ENCODE measurements at places on chromosomes 2 and 18. TPM values are rescaled to one million over a fixed set of nuclear protein-coding genes. Genes with fewer than 3 reads are reported as not detected.
A peak's percentile ranks its signal among the peaks of the same experiment; 100 is the strongest.

Gene CTAGE1
- not detected for total RNA-seq

Gene MAPK4
- 14.9 TPM for total RNA-seq

Gene TCF7L1
- total RNA-seq = 15.2 TPM

Gene GCC2
- total RNA-seq = 41.0 TPM

Gene SERPINB13
- total RNA-seq = not detected

Gene PLGLB1
- 1.1 TPM for total RNA-seq

DNA sequence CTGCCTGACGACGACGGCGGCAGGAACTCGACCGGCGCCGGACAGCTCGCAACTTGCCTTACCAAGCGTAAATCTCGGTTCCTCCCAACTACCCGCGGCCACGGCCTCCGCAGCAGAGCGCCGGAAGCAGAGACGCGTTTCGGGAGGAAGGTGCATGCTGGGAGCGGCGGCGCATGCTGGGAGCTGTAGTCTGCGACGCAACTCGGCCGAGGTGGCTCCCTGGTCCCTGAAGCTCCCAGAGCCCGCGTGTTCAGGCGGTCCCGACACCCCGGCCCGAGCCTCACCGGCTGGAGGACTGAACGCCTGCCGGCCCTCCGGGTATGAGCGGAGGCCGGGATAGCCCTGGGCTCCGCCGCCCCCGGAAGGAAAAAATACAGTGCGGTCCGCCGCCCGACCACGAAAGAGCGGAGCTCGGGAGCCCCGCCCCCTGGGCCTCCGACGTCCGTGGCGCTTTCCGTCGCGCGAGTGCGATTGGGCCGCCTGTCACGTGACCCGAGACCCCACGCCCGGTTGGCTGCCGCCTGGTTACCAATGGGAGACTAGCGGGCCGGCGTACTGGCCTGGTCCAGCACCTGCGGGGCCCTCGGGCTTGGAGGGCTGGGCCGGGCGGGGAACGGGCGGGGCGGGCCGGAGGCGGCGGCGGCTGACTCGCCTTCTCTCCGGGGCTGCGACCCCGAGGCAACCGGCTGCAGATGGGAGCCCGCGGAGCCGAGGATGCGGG is at the start of gene CAPN10:
Gene CAPN10, plus strand, starts transcription at position 537 of the 721 bp plus-strand sequence. Its CDS starts 178 bp downstream, at position 715.
- DNase-seq = peak; percentile 99

DNA sequence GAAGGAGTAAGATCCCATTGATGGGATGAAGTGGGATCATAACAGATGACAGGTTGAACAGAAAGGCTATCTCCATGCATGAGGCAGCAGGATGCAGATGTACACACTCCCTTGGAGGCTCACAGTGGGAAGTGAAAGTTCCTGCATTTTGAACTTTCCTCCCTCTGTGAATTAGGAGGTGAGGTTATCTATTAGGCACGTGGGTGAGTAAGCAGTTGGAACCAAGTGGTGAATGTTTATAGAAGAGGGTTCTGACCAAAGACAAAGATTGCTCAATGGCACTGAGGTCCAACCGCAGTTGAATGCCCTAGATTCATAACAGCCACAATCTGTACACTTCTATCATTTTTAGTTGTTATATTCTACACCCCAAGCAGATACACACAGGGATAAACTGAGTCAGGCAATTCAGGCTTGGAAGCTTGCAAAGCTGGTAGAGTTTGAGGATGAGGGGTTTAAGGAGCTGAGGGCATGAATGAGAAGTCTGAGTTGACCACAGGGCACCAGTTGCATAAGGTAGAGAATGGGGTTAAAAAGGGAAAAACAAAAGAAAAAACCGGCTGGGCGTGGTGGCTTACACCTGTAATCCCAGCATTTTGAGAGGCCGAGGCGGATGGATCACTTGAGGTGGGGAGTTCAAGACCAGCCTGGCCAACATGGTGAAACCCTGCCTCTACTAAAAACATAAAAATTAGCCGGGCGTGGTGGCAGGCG is 7.1 kb upstream of the KCMF1 start:
- peak; percentile 27 for DNase-seq

DNA sequence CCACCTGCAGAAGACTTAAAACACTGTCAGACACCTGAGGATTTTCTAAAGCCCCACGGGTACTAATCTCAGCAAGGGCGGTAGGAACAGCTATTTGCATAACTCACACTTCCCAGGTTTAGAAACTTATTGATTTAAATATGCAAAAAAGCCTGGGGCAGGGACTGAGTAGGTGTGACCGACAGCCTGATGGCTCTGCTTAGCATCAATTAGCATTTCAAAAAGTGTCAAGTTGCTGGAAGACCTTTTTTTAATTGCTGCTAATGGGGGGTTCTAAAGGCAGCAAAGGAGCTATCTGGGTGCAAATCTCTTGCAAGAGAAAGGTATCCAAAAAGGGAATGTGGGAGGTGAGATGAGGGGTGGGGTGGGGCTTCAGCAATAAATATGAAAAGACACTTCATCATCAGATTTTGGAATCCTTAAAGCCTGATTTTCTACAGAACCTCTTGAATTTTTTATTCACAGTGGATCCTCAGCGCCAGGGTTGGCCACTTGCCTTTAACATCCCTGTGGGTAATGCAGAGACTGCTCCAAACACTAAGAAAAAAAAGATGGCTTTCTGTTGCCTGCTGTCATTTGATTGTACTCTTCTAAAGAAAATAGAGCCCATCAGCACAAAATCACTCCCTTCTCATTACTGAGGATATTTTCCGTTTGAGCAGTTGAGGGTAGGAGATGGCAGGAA is 121.1 kb upstream of the RMP24 start:
- no peak for DNase-seq

DNA sequence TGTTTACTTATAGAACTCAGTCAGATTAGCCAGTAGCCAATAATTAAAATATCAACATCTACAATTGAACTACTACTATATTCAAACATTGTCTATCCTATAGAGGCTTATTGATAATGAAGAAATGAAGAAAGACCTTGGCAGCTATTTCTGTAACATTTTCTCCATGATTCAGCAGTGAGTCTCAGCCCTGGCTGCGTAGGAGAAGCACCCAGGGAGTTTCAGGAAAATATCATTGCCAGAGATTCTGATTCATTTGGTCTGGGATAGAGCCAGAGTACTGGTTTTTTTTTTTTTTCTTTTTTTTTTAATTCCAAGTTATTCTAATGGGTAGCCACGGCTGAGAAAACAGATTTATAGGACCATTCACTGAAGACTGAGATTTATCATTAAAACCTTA is 404.8 kb downstream of the TXNL1 start:
- peak; percentile 66 for DNase-seq

GRCh38 chr2:205089958-205090357 is 544.7 kb downstream of the PARD3B start:
- DNase-seq = no peak

GRCh38 chr2:100381240-100381639 is 36.2 kb downstream of the CHST10 start:
- peak; percentile 88 for DNase-seq

- DNase-seq = peak; percentile 75
These were observed 159.4 kb downstream of the AGPS start for GRCh38 chr2:177551989-177552421.

DNA sequence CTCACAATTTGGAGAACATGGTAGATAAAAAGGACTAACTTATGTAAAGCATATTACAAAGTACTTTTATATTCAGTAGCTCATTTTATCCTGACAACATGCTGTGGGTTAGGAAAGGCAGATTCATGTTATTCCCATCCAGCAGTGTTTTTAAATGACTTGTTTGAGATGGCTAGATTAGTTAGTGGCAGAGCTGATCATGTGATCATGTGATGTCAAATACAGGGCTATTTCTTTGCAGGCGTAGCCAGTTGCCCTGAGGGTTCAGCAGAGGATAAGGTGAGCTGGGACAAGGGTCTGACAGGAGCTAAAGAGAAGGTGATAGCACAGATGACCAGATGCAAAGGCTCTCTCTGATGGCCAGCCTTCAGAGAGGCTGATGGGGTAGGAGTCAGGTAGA is 97.8 kb downstream of the ADD2 start:
- peak; percentile 12 for DNase-seq

DNA sequence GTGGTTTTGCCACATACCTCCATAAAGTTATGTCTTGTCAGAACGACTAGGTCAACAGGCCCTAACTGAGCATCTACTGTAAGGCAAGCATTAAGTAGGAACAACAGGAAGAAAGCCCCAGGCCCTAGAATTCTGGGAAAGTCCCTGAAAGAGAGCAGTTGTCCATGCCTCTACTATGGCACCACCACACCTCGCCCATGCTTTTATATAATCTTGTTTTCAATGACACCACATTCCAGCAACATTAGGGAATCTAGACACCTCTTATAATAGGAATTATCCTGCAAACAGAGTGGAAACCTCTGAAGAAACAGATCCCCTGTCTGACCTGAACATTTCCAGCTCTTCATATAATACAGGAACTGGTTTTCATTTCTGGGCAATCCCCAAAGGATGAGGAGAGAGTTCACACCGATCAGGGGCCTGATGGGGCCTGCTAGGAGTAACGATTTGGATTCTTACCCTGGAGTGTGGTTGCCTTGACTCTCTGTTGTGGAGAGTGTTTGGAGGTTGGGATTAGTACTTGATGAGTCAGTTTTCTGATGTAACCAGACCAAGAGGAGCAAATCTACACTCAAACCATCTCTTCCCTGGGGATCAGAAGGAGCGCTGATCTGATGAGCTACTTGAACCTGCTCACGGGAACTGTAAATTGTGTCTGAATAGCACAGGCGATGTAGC is 31.9 kb upstream of the CEP68 start:
- no peak for DNase-seq

- DNase-seq = no peak
These were observed 273.6 kb downstream of the PAX3 start for GRCh38 chr2:222024932-222025880.

DNA sequence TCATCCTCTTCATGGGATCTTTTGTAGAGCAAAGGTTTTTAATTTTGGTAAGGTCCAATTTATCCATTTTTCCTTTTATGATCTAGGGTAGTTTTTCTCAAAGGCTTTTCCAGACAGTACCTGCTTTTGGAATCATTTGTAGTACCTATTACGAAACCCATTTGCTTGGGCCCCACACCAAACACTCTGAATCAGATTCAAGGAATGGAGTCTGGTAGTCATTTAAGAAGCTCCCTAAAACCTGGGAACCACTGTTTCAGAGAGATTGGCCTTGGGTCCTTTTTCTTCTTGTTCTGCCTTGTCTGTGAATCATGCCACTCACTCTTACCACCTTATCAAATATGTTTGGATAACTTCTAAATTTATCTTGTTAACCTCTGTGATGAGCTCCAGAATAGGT is 40.3 kb downstream of the OSBPL6 start:
- no peak for DNase-seq

- no peak for DNase-seq
These were observed 5.6 kb upstream of the CHMP1B start for GRCh38 chr18:11845654-11846053.
